ENCODE measurements at places on chromosomes 7 and 10.

GRCh38 chr10:48463318-48464003, 141.4 kb downstream of the ARHGAP22 start:
- DNase-seq, result peak; percentile 14

DNA sequence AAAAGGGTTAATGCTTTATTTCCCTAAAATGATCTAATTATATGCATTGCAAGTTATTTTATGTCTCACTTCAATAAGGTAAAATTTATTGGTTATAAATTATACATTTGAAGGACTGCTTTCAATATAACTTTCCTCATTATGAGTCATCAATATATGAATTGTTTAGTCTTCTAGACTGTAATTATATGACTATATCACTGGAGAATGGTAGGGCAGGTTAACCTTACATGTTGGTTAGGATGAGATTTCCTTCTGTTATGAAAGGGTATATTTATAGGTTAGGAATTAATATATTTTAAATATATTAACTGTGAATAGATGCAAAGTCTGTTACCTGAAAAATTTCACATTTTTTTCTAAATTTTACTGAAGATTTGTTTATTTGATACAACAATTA, 406.4 kb upstream of the ETV1 start:
- no peak for DNase-seq

DNA sequence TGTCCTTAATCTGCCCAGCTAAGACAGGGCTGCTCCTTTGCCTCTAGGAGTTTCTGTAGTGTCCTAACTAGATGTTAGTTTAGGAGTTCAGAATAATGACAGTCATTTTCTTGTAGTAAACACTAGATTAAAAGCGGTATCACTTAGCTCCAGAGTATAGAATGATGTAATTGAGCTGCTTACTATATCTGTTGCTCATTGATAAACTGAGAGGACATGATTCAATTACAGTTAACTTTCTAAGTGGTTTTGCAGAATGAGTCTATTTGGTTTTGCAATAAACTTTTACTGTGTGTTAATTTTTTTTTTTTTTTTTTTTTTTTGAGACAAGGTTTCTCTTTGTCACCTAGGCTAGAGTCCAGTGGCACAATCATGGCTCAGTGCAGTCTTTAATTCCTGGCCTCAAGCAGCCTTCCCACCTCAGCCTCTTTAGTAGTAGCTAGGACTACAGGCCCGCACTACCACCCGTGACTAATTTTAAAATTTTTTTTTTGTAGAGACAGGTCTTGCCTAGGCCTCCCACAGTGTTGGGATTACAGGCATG, 1.8 kb downstream of the STMP1 start:
- DNase-seq, result no peak

DNA sequence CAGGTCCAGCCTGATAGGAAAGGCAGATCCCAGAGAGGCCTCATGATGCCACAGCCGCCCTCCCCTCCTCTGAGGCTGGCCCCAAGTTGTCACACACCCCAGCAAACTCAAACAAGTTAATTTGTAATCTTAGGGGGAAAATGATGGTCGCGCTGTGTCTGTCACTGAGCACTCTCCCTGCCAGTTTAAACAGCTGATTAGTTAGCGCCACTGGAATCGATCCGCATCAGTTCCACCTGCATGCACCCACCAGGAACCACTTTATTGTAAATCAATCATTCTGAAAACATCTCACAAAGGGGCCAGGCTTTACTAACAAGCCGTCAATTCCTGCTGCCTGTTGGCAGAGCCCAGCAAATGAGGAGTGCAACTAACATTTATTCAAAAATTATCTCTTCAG, 870.9 kb downstream of the KCNMA1 start:
- DNase-seq, result no peak

DNA sequence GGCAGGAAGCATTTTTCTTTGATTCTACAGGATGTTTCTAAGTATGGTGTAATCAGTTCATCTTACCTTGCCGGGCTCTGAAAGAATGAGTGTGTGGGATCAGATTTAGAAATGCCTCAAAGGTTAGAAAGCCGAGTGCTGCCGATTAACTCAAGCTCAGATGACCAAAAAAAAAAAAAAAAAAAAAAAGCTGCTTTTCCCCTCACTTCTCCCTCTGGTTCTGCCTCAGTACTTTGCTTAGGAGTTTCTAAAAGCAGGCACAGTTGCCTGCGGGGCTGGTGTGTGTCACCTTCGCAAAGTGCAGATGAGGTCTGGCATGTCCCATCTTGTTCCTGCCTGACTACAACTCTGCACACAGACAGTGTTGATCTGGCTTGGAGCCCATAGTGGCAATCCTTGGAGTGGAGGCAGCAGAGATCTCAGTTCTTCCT, 47.0 kb downstream of the KIAA1217 start:
- DNase-seq, result no peak

GRCh38 chr7:139725858-139726484, 51.8 kb downstream of the HIPK2 start:
- no peak for DNase-seq

Measured in A172 (cell line).